ENCODE measurements at places on chromosomes 7 and 10.
A peak's percentile ranks its signal among the peaks of the same experiment; 100 is the strongest.

DNA sequence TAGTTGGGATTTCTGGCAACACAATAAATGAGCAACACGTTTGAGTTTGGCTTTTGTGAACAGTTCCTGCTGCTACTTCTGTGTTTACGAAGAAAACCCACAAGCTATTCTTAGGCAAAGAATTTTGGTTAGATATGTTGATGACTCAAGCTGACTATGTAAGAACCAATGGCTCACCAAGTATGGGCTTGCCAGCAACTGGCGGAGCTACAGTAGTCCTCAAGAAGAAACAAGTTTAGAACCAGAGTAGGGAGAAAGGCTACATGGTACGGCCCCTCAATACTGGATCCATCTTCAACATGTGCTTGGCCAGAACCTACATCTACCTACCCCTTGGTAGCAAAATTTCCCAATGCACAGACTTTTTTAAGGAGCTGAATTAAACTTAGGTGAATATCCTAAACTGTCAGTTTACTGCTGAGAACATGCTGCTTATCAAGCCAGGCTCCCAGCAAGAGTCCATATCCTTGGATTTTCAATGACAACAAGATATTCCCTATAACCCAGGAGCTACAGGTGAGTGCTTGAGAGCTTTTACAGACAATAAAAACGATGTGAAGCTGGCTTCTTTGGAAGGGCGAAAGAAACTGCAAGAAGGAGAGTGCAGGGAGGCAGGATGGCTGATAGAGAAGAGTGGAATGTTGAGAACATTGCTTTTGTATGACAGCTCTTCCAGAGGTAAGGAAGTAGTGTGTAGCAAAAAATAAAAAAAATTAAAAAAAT, 74.3 kb upstream of the ASAH2 start:
- DNase-seq, result peak; percentile 89

GRCh38 chr7:122970740-122971725, 24.5 kb downstream of the TAS2R16 start:
- DNase-seq, result no peak

DNA sequence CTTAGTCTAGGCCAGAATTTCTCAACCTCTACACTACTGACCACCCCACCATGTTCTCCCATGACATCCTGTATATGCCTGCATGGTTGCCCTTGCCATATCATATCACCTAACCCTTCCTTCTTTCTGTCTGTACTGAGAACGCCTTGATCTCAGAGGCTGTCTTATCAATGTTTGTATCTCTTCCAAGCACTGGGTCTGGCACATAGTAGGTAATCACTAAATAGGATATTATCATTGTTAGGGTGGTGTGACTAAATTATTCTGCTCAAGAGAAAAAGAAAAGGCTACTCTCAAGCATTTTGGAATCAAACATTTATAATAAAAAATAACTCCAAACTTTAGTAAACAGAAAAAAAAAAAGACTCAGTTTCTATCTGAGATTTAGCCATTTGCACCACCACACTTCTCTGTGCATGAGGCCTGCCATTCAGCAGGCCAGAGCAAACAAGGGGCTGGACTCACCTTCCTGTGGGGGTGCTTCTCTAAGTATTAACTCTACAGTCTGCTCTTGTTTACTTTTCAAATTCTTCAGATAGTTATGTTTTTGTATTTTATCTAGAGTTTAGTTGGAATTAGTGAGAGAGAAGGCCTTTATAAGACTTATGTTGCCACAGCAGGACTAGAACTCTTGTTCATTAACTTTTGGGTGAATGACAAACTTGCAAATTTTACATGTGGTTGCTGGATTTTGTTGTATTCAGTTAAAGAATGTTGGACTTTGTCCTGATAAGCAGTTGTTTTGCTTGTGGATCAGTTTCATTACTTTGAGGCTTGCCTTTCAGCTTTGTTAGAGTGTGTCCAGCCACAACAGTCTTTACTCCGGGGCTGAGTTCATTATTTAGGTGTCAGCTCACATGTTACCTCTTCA, 5.4 kb downstream of the AGBL3 start:
- DNase-seq, result no peak

- DNase-seq, result peak; percentile 98
These were observed 162.6 kb upstream of the AKR1E2 start for GRCh38 chr10:4663162-4663992.

- no peak for DNase-seq
These were observed 119.1 kb upstream of the PFKP start for GRCh38 chr10:2948127-2948854.

DNA sequence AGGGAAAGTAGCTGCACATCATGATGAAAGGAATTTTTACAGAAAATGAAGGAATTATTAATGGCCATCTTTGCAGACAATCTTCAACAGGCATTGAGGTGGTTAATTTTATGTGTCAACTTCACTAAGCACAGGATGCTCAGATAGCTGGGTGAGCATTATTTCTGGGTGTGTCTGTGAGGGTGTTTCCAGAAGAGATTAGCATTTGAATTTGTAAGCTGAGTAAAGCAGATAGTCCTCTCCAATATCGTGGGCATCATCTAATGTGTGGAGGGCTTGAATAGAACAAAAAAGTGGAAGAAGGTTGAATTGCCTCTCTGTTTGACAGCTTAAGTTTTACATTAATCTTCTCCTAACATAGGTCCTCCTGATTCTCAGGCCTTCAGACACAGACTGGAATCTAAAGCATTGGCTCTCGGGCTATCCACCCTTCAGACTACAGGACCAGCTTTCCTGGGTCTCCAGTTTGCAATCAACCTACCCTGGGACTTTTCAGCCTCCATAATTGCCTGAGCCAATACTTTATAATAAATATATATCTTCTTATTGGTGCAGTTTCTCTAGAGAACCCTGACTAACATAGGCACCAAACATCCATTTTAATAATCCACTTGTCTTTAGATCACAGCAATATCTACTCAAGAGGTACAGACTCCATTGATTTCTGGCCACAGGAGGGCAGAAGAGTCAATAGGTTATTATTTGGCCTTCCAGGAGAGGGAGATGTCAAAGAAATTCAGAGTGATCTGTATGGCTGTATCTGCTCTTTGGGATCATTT, 10.5 kb upstream of the CRPPA start:
- peak; percentile 67 for DNase-seq

DNA sequence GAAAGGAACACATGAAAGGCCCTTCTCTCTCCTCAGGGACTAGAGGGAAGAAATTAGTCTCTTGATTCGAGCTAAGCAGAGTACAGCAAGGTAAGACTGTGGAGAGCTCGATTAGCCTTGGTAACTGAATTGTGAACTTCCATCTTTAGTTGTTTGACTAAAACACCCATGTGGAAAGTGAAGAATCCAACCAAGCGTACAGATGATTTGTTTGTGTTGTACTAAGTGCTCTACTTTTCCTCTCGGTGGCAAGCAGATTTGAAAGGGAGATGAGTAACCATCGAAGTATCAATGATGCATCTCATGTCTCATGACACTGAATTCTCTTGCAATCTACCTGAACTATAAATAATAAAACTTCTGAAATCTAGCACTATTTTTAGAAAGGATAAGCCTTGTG, 80.7 kb downstream of the FZD1 start:
- DNase-seq, result no peak

- DNase-seq, result no peak
These were observed 75.4 kb upstream of the SLC13A1 start for GRCh38 chr7:123275036-123275753.

- no peak for DNase-seq
These were observed 56.4 kb upstream of the MRLN start for GRCh38 chr10:59809644-59809974.

GRCh38 chr10:96918214-96919002, 86.3 kb downstream of the LCOR start:
- DNase-seq, result no peak

- DNase-seq, result no peak
These were observed 133.5 kb downstream of the ST7 start for GRCh38 chr7:117086788-117087187.

DNA sequence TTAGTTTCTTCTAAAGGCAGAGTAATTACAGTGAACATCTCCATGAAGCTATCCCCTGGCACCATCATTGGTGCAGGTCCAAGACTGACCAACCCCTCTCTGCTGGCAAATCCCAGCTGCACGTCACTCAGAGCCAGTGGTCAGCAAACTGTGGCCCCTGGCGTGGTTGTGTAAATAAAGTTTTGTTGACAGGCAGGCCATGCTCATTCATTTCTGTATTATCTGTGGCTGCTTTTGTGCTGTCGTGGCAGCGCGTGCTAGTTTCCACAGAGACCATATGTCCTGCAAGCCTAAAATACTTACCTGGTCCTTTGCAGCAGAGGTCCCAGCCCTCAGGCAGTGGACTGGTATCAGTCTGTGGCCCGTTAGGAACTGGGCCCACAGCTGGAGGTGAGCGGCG, 117.6 kb upstream of the NPS start:
- DNase-seq, result no peak

- DNase-seq, result no peak
These were observed 72.4 kb downstream of the AGMO start for GRCh38 chr7:15489383-15489782.

DNA sequence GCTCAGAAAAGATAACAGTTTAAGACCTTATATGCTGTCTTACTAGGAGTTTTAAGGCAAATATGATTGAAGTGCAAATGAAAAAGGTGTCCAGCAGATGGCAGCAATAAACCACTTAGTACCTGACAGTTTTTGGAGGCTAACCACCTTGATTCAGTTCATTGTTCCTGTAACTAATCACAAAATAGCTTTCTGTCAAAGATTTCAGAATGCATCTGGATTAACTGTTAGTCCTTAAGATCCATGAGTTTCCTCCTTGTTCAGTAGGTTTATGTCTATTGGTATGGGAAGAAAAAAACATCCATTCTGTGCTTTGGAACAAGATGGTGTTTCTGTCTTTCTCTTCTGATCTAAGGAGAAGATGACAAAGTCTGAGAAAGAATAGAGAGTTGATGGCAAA, 46.6 kb downstream of the CCSER2 start:
- peak; percentile 67 for DNase-seq

DNA sequence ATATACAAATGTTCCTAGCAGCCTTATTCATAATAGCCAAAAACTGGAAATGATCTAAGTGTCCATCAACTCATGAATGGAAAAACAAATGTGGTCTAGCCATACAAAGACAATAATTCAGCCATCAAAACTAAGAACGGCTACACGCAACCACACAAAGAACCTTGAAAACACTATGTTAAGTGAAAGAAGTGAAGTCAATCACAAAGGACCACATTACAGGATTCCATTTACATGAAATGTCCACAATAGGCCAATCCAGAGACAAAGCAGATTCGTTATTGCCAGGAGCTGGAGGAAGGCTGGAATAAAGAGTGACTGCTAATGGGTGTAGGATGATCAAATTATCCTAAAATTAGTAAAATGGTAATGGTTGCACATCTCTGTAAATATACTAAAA, 21.1 kb downstream of the MKRN1 start:
- no peak for DNase-seq

- no peak for DNase-seq
These were observed 334.3 kb downstream of the LRMDA start for GRCh38 chr10:75765789-75766096.

DNA sequence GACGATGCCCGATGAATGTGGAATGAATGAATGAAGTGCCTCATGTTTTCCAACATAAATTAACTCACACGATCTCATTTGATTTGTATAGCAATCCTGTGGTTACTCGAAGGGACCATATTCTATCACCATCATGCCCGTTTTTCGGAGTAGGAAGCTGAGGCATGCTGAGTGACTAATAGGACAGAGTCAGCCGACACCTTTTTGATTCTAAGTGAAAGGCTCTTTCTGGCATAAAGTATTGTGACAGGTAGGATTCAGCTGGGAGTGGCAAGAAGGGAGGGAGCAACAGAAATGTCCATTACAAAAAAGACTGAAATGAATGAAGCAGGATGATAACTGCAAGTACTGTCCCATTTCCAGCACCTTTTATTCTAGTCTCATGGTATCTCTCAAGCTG, 55.7 kb downstream of the KLRG2 start:
- DNase-seq, result no peak

DNA sequence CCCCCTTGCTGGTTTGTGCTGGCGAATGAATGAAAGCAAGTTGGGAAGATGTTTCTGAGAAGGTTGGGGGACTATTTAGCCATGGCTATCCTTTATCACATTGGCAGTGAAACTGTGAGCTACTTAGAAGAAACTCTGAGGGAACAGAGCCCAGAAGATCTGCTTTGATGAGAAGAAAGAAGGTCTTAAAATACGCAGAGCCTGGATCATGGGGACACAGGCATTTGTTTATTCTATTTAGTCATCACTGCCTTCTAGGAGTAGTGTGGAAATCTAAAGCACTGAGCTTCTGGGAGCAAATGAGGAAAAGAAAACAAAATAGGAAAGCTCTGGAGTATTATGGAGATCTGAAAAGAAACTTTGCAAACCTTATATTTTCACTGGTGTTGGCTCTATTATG, 28.5 kb downstream of the CPED1 start:
- no peak for DNase-seq

DNA sequence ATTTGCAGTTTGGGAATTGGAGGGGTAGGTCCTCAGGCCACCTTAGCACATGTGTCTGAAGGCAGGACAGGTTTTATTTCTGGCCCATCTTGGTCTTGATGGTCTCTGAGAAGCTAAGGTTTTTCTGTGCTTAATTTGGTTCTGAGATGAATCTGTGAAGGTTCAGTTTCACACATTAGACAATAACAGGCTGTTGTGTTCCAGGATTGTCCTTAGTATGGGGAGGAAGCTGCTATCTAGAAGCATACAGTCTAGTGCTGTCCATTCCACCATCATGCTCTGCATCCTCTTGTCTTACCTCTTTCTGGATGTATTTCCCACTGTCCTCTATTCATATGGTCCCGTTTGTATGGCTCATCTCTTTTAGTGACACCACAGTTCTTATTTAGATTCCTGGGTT, 7.1 kb downstream of the UBE2D1 start:
- no peak for DNase-seq

DNA sequence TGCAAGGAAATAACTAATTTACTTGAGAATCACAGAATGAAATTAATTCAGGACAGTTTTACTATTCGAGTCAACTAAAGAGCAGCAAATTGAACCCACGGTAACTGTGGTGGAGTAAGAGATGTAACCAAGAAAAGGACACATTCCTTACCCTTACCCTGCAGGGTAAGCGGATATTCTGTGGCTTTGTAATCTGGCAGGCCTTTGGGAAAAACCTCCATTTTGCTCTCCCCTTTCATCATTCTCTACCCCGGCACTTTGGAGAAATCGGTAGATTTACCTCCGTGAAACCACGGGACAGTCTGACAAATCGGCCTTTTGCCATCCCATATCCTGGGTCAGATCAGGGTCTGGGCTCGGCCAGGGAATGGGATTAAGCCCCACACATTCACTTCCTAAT, 18.4 kb downstream of the RCC1L start:
- DNase-seq, result no peak

- peak; percentile 47 for DNase-seq
These were observed 9.8 kb upstream of the CYP2C18 start for GRCh38 chr10:94673614-94674321.

DNA sequence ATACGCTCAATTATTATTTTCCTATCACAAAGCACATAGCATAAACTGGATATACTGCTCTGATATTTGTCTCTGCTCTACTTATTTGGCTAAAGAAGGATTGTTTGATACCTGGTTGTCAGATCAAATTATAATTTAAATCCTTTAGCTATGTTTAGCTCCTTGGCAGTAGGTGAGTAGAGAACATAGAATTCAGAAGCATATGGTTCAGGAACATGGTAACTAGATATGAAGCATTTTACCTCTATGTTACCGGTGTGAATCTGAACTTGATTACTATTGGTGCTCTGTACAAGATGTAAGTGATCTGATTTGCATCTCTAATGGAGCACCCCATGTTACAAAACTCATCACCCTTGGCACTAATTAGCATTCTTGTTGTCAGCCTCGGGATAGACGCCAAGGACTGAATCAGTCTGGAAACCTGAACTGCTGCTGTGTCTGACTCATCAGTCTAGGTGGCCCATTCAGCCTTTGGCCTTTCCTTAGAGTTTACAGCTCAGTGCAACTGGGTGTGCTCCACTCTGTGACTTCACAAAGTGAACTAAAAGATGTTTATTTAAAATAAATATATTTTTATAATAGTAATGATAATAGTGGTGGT, 12.3 kb upstream of the MYPN start:
- peak; percentile 95 for DNase-seq
